Stimulated activated naive B cell treated with anti-CD40 and anti-IgM and Interleukin-4, amounts not matched to agents 10 μg/mL and 1 μg/mL and 100 μg/mL, for 72 hours (primary cell): ENCODE measurements at places on chromosomes 2 and 18.

- DNase-seq = no peak
Observed at GRCh38 chr18:77762642-77763041, 513.0 kb downstream of the GALR1 start.

DNA sequence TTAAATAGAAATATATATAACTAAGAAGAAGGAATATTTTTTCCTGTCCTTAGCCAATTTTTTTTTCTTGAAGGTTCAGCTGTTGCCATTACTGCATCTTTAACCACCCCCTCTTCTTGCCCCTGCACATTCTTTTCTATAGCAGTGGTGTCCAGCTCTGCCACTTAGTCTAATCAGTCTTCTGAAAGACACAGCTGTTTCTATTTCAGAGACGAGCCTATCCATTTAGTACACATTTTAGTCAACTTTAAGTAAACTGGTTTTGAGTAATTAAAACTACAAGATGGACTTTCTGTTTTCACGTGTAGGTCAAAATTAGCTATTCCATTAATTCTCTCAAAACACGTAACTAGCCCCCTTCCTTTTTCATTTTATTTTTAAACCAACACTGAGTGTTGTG is 21.0 kb downstream of the SPOPL start:
- DNase-seq = no peak

DNA sequence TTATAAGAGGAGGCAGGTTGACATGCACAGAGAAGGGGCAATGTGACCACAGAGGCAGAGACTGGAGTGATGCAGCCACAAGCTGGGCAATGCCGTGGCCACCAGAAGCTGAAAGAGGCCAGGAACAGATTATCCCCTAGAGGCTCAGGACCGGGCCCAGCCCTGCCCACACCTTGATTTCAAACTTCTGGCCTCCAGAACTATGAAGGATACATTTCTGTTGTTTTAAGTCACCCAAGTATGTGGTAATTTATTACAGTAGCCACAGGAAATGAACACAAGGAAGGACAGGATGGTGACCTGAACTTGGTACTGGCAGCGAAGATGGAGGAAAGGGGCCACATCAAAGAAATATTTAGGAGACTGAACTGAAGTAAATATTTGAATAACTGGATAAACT is 66.8 kb upstream of the RIOK3 start:
- no peak for DNase-seq

DNA sequence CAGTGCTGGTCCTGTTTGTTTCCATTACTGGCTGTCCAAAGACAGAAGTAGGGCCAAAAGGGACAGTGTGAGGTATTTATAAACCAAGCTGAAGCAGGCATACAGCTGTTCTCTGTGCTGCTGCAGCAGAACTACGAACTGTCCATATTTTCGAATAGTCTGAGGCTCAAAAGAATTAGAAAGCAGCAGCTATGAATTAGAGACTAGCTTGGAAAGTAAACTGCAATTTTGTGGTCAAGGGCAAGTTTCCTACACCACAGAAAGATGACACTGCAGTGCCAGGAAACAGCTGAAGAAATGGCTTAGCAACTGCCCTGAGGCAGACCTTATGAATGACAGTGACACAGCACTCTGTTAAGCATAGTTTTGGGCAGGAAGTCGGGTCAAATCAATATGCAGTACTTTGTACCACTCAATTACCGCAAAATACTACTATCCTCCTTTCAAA is 125.3 kb downstream of the TMEM131 start:
- peak; percentile 10 for DNase-seq

GRCh38 chr2:26527726-26528585 is 50.0 kb upstream of the OTOF start:
- DNase-seq = no peak

DNA sequence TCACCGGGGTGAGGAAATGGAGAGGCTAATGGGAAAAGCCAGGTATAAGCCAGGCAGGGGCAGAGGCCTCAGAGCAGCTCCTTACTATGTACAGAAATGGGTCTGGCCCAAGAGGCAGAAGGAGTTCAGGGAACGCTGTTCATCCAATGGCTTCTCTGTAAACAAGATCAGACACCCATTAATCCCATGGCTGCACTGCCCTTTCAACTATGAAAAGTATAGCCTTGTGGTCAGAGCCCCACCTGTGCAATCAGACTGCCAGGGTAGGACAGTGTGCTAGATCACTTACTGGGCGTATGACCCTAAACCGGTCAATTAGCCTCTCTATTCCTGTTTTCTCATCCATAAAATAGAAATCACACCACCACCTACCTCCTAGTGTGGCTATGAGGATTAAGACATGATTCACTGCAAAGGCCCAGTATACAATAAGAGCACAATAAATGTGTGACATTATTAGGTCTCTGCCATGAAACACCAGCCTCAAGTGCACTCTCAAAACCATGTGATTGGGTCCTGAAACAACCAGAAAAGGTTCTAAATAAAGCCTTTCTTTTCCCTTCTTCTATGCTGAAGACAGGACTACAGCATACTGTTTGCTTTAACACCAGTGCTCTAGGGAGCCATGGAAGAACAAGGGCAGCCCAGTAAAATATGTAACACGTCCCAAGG is 4.4 kb downstream of the ANKRD44 start:
- DNase-seq = no peak

- DNase-seq = no peak
Observed at GRCh38 chr18:41390309-41390708, 564.7 kb upstream of the PIK3C3 start.

GRCh38 chr2:236107942-236108625 is 60.1 kb downstream of the GBX2 start:
- DNase-seq = no peak
